Activated T-helper 1 cell treated with Interleukin-2 at 50 U/mL for 16 hours (primary cell): ENCODE measurements at places on chromosomes 6 and 20.

GRCh38 chr6:126949786-126950185 lies 168.7 kb upstream of the RSPO3 start:
- no peak for DNase-seq

DNA sequence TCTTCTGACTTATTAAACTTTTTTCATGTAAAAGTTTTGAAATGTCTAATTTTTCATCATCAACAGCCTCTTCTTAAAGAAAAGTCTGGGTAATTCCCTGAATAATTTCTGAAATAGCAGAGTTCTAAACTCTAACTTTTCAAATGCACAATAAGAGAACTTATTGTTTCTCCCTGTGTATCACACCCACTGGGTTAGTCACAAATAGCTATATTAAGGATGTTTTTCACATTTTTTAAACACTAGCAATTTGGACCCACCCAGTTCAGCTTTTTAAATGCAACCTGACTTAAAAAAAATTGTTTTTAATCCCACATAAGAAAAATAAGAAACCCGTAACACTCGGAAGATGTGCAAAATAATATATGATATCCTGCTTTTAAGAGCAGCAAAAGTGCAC lies 61.4 kb upstream of the UTRN start:
- DNase-seq, result no peak

DNA sequence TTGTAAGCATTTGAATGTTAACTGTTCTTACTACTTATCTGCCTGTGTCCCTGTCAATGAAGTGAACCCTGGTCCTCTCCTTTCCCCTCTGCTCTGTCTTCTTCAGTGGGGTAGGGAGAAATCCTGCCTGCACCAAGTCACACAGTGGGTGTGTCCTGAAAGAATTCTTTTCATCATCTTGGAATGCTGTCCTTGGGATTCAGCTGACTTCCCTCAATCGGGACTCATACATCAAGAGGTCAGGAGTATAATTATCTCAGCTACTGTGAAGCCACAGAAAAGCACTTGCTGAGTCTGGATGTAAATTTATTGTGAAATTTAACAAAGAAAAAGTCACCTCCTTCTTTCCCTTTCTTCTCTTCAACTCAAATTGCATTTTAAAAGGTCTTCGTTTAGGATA lies 328.5 kb downstream of the SOX4 start:
- DNase-seq, result no peak

DNA sequence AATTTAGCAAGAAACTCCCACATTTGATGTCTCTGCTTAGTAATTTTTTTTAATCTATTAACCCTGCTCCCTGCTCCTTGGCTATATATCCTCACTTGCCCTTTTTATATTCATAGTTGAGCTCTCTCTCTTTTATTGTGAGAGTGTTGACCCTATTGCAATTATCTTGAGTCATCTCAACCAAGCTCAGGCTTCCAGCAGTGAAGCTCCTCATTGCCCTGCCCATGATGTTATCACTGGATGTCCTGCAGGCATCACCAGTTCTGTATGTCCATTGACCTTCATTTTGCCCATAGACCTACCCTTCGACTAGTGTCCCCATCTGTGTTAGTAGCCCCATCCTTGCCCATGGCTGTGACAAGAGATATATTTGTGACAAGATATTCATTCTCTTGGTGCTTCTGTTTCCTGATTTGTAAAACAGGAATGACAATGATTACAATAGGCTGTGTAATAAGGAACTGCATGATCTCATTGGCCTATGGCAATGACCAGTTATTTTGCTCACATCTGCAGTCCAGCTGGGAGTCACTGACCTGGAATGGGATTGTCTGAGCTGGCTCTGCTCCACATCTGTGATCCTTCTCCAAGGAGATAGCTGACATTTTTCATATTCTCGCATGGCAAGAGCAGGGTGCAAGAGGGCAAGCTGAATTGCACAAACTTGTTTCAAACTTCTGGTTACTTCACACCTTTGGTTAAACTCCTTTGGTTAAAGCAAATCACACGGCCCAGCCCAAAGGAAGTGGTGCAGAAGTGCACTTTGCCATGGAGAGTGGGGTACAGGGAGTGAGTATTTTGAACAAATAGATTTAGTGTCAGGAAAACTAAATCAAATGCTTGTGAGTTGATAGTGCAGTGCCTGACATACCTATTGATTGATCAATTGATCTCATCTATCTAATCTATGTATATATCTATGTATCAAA lies 47.7 kb upstream of the CST5 start:
- DNase-seq, result no peak

DNA sequence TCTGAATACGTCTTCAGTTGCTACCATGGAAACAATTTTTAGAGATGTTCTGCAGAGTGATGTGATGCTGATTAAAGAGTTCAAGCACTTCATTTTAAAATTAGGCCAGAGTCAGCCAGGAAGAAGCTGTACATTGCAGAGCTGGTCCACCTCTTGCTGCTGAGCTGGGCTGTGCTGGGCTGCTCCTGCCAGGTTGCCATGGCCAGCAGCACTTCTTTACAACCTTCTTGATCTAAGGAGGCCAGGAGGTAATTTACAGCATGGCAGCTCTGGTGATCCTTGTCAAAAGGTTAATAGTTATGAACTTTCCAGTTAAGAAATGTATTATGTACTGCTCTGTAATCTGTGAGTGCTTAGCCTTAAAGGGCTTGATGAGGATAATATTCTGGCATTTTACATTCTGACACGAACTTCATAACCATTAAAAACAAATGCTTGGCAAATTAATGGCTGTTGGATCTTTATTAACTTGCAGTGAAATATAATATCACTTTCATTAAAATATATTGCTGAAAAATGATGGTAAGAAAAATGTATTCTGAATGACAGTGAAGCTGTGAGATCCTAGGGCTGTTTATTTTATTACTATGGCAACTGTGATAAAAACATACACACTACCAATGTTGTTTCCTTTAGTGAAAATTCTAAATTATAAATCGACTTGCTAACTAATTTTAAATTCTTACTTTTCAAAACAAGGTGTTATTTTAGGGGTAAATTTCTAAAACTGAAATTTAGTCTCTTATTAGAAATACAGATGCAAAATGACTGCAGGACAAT lies 259.7 kb downstream of the RFPL4B start:
- DNase-seq, result no peak

- no peak for DNase-seq
Measured at GRCh38 chr6:5499644-5500306, 238.5 kb downstream of the FARS2 start.

DNA sequence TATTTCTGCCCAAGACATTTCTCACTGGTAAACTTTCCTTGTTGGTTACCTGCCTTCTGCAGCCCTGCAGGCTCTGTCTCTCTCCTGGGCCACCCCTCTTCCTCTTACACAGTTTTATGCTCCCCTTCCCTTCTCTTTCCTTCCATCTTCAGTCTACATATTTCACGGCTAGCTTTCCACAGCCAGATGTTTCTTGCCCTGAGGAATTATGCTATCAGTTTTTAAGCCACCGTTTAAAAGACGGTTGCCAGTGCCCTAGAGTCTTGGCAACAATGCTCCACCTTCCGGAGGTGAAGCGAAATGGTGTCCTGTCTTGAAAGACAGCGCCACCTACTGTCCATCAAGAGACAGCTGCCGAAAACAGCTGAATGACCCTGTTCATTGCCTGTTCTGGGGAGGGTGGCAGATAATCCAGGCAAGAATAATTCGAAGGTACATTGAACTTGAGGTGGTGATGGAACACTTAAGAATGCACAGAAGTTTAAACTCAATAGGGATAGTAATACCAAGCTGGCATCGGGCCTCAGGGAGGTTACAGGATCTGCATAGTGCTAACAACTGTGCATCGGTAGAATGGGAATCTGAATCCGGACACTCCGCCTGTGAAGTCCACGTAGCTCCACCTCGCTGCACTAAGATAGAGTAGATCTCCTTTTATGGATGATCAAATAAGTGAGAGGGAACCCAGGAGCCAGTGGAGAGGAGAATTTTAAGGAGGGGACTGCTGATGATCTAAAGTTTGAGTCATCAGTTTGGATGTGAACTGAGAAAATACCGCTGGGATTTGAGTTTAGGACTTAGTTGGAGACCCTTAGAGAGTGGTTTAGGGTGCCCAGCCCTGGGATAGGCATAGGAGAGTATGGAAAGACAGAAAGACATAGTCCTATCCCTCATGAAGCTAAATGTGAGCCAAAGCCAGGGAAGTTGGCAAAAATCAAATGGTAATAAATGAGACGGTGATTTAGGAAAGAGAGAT lies 4.8 kb upstream of the TRIM40 start:
- DNase-seq, result peak; percentile 44

- DNase-seq, result no peak
Measured at GRCh38 chr20:8408587-8409307, 276.7 kb downstream of the PLCB1 start.

DNA sequence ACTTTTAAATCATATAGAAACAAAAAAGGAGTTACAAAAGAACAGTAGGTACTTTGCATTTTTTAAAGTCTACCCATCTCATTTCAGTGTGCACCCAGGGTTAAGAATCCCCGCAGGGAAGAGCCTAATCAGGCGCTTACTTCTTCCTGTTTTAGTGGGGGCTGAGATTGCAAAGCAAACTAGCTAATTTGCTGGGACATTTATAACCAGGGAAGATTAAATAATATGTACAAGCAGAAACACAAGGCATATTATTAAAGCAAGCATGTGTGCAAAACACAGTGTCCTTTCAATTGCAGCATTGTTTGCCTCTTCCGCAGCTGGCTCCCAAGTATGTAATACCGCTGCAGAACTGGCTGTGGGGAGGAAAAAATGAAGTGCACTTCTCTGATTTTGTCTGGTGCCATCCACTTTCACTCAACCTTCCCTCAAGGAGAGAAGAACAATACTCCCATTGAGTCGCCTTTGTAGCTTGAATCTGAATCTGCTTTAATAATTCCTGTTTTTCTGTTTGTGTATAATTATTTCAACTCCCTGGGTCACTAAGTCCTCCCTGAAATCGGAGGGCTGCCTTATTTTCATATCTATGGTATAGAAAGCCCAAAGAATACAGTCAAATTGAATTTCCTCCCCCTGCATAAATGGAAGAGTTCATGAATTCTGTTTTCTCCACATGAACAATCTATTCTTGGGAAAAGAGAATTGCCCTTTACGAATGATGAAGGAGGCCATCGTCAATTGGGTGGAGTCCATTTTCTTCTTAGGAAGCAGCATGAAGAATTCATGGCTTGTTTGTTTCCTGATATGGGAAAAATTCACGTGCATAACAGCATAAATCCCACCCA lies 23.3 kb upstream of the BCAS1 start:
- no peak for DNase-seq

DNA sequence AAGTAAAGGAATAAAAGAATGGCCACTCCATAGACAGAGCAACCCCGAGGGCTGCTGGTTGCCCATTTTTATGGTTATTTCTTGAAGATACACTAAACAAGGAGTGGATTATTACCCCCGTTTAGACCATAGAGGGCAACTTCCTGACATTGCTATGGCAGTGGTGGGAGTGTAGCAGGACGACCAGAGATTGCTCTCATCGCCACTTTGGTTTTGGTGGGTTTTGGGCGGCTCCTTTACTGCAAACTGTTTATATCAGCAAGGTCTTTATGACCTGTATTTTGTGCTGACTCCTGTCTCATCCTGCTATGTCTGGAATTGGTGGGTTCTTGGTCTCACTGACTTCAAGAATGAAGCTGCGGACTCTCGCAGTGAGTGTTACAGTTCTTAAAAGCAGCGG lies 78.7 kb downstream of the C6orf52 start:
- no peak for DNase-seq

GRCh38 chr6:159688266-159688905 lies 4.7 kb downstream of the SOD2 start:
- DNase-seq, result no peak

GRCh38 chr6:30862156-30862875 lies 22.0 kb upstream of the DDR1 start:
- DNase-seq, result no peak

- no peak for DNase-seq
Measured at GRCh38 chr6:29793796-29794195, 33.8 kb upstream of the HLA-G start.

GRCh38 chr6:1363298-1363697 lies 26.1 kb upstream of the FOXF2 start:
- no peak for DNase-seq

DNA sequence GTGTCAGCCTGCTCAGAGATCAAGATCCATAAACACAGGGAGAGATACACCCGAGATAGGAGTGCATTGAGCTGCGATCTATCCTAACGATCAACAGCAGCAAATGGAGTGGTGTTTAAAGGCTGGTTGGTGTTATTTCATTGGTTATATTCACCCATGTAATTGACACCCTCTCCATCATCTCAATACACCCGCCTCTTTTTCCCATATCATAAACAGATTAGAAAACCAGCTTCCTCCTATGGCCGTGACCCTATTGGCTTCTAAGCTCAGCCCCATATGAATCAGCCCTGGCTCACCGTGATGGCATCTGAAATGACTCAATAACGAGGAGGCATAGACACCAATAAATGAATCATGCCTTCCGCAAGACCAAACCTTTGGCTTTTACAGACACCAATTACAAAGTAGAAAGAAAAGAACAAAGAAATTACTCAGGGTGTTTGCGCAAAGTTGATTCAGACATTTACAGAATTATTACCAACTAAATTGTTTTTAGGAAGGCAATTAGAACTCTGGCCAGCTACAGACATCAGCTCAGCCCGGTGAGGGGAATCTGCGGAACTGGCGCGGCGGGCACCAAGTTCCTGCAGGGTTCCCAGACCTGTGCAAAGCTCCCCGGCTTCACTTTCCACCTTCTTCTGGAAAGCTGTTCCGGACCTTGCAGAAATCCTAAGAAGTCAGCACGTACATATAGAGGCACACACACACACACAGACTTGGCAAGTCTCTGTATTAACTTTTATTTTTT lies 11.5 kb downstream of the PMEPA1 start:
- DNase-seq, result no peak

- DNase-seq, result no peak
Measured at GRCh38 chr6:165729307-165729936, 66.4 kb upstream of the PDE10A start.

DNA sequence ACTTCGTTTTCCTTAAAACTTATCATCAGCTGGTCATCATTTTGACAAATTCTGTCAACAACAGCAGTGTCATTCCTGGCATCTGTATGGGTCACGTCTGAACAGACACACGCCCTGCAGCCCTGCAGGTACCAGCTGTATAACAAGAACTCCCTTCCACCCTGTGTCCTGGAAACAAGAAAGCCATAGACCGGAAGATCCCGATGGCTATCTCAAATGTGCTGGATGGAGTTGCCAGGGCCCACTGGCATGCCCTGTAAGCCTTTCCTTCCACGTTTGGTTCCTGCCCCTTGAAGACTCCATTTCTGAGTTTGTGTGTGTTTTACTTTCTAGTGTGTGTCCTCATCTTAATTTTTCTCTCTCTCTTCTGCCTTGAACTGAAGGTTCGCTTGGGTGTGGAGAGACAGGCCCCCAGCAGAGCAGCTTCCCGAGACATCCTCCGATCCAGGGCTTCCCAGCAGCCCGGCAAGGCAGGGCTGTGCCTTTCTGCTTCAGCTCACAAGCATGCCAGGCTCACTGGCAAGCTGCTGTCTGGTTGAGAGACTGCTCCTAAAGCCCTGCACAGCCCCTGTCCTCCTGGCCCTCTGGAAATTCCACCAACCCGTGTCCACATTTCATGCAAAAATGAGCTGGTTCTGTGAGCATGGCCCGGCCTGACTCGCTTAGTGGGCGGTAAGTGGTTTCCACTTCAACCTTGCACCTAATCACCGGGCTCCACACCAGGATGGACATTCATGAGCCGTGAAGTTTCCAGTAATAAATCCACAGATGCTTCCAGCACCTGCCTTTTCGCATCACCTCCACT lies 8.7 kb downstream of the GFRA4 start:
- no peak for DNase-seq
